ENCODE measurements at places on chromosomes 5 and 9.

DNA sequence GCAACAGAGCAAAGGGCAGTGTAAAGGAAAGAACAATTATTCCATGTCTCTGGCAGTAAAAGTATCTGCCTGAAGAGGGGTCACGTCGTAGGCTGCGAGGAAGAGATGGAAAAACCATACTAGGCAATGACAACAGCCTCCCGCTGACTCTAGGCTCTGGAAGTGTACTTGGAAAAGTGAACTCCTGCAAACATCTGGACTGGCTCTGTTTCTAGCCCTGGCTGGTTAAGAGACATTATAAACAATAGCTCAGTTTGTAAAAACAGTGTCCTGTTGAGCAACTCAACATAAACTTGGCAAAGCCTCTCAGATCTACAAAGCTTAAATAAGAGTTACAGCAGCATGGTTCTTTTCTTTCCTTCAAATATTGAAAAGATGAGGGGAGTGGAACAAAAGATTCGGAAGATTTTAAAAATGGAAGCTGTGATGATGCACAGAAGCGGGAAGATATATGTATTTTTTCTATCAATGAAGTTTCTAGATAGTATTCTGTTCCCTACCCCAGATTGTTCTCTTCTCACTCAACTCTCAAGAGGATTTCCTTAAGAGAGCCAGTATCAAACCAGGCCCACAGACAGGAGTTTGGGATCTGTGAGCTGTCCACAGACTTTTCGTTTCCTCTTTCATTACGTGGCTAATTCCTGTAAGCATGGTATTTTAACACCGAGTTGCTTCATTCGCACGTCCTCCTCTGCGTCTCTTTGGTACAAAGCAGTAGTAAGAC is 79.4 kb downstream of the SPTLC1 start:
- no peak for DNase-seq

DNA sequence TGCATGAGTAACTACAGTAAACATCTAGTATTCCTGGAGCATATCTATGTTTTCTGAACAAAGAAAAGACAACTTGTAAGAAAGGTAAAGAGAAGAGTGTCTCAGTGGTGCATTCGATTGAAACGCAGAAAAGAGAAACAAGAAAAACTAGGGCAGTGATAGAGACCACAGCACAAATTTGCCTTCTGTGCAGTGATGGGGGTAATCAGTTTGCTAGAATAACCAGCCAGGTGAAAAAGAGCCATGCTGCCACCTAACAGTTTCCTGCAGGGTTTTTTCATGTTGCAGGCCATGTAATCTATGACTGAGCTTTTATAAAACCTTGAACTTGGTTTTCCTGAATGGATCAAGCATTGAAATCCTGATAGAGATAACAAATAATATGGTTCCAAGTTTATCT is 198.4 kb upstream of the MEF2C start:
- no peak for DNase-seq

GRCh38 chr9:124840300-124840833 is 12.9 kb upstream of the WDR38 start:
- DNase-seq: no peak

GRCh38 chr9:117325110-117325731 is 89.6 kb downstream of the ASTN2 start:
- no peak for DNase-seq

DNA sequence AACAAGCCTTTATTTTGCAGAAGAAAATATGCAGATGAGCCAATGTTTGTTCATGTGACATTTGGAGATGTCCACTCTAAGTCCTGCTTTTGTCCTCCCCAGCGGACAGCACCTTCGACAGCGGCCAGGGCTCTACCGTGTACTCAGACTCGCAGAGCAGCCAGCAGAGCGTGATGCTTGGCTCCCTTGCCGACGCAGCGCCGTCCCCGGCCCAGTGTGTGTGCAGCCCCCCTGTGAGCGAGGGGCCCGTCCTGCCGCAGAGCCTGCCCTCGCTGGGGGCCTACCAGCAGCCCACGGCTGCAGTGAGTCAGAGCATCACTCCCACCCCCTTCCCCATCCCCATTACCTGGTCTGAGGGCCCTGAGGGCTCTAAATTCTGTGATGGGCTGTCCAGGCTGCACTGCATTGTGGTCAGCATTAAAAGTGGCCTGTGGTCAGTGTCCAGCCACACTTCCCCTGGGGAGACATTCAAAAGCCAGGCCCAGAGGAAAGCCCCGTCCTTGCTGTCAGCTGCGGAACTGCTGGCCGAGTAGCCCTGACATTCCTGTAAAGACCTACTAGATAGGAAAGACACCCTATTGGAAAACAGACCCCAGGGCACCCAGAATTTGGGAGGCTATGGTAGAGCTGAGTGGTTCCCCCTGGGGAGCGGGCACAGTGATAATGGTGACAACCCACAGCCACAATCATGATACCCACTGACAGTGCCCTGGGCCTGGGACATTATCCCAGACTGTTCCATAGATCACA is 69.0 kb downstream of the WNK2 start:
- no peak for DNase-seq

- DNase-seq: no peak
These were observed 23.2 kb downstream of the DAP start for GRCh38 chr5:10737880-10738279.

- DNase-seq: no peak
These were observed 1198.6 kb downstream of the CDH12 start for GRCh38 chr5:21654556-21654955.

DNA sequence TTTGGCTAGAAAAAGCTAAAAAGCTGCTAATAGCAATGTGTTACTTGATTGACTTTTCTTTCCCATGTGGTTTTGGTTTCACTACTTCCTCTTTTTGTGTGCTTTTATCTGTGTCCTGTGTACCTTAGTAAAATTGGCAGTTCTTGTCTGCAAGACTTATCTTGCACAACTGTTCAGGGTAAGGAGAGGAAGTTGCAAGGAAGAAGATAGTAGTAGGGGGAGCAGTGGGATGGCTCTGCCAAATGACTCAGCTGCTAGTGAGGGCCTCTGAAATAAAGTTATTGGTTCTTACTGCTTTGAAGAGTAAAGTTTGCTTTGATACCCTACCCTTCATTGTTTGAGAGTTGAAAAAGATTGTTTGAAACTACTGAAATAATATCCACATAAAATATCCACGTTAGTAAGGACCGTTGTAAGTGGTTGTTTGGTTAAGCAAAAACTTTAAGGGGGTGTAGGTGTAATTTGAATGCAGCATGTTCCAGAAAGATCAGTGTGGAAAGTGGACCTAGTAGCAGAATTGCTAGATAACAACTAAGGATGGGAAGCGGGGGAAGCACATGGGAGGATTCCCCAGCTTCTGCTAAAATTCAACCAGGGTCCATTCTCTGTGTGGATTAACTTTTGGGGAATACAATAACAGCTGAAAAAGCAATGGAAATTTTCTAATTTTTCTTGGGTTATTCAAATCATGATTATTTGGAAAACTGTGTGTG is 123.5 kb downstream of the SCAMP1 start:
- DNase-seq: no peak

DNA sequence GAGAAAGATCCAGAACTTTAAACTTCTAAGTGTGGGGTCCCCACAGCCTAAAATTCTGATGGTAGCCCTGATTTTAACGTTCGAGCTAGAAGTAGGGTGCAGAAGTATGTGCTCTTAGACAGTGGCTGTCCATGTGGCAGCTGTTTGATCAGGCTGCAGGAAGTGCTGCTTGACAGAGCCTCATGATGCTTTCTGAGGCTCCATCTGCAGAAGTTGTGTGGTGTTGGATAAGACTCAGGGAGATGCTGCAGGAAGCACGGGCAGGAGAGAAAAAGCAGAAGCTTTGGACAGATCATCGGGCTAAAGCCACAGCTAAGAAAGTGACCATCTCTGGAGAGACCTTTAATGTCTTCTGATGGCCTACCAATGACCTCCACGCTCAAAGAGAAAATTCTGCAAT is 8.1 kb downstream of the MTMR12 start:
- DNase-seq: no peak

- DNase-seq: no peak
These were observed 4.0 kb downstream of the CAMSAP1 start for GRCh38 chr9:135903358-135903656.

DNA sequence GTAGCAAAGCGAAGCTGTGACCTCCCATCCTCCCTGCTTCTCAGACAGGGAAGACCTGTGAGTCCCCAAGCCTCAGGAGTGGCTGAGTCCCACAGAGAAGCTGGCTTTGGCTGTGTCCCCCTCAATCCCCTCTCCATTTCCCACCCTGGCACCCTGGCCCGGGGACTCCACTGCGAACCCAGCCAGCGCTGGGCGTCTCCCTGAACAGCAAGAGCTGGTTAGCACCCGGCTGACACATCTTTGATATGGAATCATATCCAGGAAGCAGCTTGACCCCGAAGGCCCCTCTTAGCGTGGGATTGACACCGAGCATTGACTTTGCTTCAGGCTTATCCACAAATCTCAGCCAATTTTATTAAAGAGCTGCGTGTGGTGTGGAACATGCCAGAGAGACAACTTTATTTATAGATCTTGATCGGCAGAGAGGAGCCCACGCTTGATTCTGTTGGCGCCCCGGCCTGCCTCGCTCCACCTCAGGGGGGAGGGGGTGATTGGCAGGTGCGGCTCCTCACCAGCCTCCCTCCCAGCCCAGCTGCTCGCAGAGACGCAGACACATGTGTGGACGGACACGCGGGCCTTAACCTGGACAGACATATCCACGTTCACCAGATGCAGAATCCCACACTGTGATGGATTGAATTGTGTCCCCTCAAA is 120.7 kb upstream of the MVB12B start:
- DNase-seq: no peak

DNA sequence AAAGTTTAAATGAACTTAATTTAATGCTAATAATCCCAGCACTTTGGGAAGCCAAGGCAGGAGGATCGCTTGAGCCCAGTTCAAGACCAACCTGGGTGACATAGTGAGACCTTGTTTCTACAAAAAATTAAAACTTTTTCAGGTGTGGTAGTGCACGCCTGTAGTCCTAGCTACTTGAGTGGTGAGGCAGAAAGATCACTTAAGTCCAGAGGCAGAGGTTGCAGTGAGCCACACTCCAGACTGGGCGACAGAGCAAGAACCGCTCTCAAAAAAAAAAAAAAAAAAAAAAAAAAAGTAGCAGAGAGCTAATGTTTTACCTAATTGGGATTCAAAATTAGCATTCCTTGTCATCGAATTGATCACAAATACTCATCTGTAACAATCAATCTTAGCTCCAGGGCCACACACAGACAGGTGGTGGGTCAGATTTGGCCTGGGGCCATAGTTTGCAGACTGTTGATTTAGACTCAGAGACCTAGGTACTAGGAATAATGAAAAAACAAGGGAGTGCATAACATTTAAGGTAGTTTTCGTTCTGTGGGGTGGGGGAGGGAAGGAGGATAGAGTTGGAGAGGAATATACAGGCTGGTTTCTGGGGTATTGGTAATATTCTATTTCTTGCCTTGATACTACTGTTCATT is 21.4 kb downstream of the HSDL2 start:
- no peak for DNase-seq

GRCh38 chr5:72692651-72693442 is 123.6 kb upstream of the TNPO1 start:
- no peak for DNase-seq

DNA sequence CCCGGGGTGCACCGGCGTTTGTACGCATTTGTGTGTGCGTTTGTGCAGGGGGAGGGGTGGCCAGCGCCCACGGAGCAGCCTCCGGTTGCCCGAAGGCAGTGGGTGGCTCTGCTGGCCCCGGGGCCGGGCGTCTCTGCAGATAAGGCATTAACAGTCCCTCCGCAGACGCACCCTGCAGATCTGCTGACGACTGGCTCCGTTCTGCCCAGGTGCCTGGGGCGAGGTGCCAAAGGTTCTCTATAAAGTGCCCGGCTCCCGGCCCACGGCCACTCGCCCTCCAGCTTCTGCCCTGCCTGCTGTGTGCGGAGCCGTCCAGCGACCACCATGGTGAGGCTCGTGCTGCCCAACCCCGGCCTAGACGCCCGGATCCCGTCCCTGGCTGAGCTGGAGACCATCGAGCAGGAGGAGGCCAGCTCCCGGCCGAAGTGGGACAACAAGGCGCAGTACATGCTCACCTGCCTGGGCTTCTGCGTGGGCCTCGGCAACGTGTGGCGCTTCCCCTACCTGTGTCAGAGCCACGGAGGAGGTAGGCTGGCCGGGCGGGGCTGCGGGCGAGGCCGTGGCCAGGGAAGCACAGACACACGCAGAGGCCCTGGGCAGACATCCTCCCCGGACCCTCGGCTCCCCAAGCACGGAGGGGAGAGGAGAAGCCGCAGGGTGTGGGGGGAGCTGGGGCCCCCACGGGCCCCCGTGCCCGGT is at the start of gene SLC6A19:
SLC6A19 (plus strand) TSS at position 269 of the 699 bp plus-strand sequence; CDS start at position 325, 56 bp downstream.
- no peak for DNase-seq

- DNase-seq: no peak
These were observed 85.4 kb downstream of the YTHDC2 start for GRCh38 chr5:113598926-113599325.

- DNase-seq: no peak
These were observed 174.0 kb upstream of the ZNF618 start for GRCh38 chr9:113701774-113702755.

DNA sequence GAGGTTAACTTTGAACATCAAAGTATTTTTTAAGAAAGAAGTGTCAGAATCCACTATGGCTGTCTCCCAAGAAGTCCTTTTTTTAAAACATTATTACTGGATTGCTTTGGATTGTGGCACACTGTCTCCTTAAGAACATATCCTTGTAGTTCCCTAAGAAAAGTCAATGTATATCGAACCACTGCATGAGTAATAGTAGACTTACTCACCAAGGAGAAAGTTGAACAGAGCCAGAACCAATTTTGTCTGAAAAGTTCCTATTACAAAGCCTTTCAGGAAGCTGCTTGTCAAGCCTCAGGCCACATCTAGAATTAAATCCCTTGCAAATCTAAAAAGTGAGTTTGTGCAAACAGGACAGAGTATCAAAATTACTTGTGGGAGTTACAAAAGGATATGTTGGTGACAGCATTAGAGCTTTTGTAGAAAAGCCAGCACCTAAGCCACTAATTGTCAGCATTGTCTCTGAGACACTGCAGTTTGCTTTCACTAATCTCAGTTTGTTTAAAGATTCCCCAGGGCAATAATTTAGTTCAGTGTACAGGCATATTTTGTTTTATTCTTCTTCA is 195.4 kb downstream of the MPDZ start:
- no peak for DNase-seq

GRCh38 chr5:96254980-96255691 is 177.9 kb downstream of the PCSK1 start:
- no peak for DNase-seq

DNA sequence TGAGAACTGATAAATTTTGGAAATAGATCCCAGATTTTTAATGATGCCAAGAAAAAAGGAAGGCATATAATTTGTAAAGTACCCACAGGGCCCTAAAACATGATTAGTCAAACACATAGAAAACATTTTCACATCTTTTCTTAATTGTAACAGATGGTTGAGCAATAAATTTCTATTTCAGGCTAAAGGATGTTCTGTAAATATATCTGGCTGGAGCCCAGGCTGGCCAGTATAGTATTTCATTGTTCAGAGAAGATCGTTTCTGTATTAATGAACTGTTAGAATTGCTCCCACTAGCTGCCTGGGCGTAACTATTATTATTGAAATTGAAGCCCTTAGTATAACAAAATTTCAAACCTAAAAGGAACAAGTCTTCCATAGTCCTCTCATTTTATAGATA is 105.3 kb upstream of the SMC2 start:
- no peak for DNase-seq

DNA sequence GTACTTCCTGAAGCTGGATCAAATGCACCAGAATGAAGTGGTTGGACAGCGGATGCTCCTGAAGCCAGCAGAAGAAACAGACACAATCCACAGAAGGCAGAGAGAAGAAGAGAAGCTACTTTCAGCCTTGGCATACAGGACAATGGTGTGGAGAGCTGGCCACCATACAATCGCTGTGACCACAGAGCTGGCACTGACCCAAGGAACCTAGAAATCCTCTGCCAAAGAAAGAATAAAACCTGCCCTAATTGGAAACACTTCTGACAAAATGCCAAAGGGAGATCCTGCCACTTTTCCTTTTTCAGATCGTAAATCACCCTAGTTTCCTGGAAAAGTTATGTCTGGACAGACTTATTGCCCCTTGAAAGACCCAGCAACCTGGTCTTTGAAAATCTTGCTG is 77.8 kb downstream of the BAAT start:
- DNase-seq: no peak
